Lung microvascular endothelial cell (primary cell): ENCODE measurements at places on chromosomes 16 and 17. TPM values are rescaled to one million over a fixed set of nuclear protein-coding genes. Genes with fewer than 3 reads are reported as not detected.
A peak's percentile ranks its signal among the peaks of the same experiment; 100 is the strongest.

- DNase-seq: peak; percentile 13
Observed at GRCh38 chr16:48394355-48394703, 9.1 kb upstream of the SIAH1 start.

GRCh38 chr17:72970797-72971196, 121.7 kb downstream of the SLC39A11 start:
- no peak for DNase-seq

- DNase-seq: no peak
Observed at GRCh38 chr17:50882851-50883250, 16.7 kb upstream of the TOB1 start.

GRCh38 chr17:44968225-44969143, at the start of gene C1QL1:
Gene C1QL1 (minus strand): TSS chr17:44968303. CDS start chr17:44968048, 255 bp downstream.
- peak; percentile 89 for DNase-seq

DNA sequence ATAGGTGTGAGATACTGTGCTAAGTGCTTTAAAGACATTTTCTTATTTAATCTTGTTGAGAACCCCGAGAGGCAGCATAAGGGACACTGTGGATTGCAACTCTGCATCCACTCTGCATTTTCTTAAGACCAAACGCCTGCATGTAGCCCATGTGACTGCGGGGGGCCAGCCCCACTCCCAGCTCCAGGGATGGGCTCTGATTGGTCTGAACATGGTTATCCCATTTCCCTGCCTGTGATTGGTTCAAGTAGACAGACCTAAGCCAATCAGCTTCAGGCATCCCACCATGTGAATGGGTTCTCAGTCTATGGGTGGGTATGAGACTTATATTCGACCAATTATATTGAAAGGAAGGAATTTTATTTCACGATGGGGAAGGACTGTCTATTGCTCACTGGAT, 33.2 kb upstream of the USP7 start:
- no peak for DNase-seq

- DNase-seq: peak; percentile 12
Observed at GRCh38 chr17:57211543-57211942, 44.8 kb upstream of the MSI2 start.

- no peak for DNase-seq
Observed at GRCh38 chr16:22946433-22946832, 132.5 kb downstream of the HS3ST2 start.

DNA sequence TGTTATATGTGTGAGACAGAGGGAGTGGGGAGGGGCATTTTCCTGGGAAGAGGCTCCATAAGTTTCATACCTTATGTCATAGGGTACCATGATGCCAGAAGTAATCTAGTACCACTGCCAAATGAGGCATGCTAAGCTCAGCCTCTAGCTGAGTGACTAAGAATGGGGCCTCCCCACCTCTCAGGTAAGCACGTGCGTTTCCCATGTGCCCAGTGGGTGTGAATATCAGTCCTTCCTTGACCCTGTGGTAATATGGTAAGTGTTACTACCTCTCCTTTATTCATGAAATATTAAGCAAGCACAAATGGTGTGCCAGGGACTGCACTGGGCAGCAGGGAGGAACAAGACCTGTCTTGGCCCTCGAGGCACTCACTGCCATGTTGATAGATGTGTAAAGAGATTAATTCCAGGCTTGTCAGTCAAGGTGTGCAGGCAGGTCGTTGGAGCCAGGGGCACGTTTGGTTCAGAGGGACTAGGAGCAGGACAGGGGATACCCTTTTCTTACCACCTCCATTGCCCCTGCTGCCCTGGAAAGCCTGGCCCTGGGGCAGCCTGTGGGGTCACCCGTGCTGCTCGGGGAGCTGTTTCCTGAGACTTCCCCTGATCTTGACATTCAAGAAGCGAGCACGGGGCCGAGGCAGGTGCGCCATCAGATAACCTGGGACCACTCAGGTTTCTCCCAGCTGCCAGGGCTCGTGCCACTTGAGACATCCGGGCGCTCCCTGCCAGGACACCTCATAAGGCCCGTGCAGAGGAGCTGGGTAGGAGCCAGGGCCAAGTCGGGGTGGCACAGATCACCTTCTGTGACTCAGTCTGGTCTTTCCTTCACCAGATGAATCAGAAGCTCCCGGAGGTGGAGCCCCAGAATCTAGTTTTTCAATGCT, 8.8 kb downstream of the RSAD1 start:
- peak; percentile 46 for DNase-seq

- peak; percentile 67 for DNase-seq
Observed at GRCh38 chr16:31471875-31472708, at the start of gene TGFB1I1. Gene TGFB1I1 (plus strand): TSS chr16:31472152. CDS start chr16:31472189, 37 bp downstream.

DNA sequence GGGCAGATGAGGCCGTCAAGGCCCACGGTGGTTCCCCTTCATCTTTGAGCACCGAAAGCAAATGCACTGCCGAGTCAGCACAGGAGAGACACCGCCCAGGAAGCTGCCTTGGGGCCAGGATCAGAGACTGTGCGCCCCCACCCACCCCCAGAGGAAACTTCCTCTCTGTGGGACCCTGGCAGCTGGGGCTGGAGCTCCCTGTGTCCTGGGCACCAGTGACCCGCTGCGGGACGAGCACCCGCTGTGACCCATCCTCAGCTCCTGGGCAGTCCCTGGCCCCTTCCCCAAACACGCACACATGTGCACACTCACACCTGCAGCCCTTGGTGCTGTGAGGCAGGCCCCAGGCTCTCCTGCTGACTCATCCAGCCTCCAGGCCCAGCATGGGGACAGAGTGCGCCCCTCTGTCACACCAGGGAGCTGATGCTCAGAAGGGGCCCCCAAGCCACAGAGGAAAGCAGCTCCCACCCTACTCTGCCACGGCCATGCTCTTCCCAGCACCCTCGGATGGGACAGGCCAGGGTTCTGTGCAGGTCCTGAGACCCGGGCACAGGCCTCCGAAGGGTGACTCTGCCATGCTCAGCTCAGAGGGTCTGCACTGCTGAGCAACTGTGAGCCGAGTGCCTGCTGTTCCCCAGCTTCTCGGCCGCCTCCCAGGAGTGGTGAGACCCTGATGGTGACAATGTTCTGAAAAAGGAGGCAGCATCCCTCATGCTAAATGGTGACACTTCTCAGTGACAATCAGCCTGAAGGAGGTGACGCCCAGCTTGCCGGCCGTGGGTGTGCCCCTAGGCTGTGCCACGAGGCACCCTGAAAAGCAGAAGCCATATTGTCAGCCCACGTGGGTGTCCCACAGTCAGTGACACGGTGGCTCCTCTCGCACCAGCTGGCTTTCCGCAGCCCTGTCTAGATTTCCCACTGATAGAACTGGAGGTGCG, 3.6 kb downstream of the PIEZO1 start:
- no peak for DNase-seq

DNA sequence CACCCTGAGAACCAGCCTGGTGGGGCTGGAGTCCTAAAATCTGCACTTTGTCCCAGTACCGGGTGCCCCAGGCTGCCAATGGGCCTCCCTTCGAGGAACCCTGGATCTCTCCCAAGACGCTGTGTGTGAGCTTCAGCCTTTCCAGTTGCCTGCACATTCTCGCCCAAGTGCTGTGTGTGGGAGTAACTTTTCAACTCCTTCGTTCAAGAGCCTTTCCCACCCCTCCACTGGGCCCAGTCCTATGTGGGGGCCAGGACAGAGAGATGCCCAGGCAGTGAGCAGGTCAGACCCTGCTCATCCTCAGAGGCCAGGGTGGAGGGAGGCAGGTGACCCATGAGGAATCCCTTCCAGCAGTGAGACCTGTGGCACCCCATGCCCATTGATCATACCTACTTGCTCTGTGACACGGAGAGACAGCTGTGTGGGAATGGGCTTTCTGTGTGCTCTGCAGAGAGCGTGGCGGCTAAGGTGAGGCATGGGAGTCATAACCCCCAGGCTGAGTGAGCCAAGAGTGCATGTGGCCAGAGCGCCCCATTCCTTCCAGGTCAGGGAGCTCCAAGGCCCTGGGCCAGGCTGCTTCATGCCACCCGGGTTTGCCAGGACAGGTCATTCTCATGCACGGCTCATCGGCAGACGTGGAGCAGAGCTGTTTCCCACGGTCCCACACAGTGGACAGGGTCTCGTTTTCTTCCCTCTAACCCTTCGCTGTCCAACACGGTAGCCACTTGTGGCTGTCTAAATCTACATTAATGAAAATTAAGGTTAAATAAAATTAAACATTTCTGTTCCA, 154.4 kb downstream of the CLEC16A start:
- DNase-seq: no peak

DNA sequence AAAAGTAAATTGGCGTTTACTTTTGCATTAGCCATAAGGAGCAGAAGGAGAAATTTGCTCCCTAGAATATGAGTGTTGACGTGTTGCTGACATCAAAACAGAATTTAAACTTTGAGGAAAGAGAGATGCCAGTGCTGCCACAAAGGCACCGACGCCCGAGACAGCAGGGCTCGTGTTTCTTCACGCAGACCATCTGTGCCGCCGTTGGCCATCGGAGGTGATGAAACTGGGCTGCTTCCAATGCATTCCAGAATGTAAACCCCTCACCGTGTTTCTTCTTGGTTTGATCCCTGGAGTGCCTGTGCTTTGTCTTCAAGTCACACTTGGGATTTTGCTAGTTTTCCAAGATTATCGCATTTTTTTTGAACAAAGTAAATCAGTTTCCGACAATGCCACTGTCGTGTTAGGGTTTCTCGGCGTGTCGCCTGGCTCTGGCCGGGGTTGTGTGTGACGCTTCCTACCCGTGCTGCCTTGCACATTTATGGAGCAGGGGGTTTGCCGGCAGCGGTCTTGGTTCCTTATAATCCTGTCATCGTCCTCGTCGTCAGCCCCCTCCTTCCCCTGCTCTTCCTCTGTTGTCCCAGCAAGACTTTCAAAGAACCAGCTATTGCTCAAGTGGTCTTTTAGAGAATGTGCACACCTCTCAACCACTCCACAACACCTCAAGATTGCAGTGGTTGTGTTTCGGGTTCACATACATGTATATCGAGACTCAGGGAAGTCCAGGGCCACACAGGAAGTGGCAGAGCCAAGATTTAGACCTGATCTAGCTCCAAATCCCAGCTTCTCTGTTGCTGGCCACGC, 103.9 kb downstream of the METRNL start:
- no peak for DNase-seq

- DNase-seq: no peak
Observed at GRCh38 chr17:69503711-69504110, 89.2 kb downstream of the MAP2K6 start.

DNA sequence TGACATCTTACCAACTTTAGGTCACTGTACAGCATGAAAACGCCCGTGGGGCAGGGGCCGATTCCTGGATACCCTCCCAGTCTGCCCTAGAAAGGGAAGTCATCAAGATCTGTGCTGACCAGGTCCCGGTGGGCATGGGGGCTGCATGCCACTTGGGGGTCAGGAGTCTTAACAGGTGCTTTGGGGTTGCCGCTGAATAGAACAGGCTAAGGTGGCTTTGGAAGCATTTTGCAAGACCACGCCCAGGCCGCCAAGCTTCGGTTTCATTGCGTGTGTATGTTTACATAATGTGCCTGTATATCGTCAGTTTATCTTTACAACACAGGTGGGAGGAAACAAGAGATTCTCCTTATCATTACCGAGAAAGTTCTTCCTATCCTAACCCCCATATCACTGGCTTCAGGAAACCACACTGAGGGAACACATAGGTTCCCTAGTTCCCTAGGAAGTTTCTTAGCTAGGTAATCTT, 13.3 kb upstream of the USP36 start:
- no peak for DNase-seq

DNA sequence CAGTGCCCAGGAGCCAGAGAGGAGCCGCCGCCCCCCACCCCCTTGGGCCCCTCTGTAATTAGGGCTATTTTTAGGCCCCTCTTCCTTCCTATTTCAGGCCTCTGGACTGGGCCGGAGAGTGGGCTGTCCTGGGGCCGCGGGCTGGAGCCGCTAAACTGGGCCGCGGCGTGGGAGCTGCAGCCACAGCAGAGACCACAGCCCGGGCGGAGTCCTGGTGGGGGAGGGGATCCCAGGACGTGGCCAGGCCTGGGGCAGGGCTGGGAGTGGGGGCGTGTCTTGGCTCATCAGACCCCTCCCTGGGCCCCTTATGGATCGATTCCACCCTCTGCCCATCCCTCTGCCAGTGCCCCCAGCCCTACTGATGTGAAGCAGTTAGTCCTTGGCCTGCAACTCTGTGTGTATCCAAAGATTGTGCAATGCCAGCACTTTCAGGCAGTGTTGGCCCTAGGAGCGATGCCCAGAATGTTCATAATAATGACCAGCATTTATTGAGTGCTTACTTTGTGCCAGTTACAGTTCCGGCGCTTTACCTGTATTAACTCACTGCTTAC, 15.0 kb upstream of the TAC4 start:
- DNase-seq: no peak

DNA sequence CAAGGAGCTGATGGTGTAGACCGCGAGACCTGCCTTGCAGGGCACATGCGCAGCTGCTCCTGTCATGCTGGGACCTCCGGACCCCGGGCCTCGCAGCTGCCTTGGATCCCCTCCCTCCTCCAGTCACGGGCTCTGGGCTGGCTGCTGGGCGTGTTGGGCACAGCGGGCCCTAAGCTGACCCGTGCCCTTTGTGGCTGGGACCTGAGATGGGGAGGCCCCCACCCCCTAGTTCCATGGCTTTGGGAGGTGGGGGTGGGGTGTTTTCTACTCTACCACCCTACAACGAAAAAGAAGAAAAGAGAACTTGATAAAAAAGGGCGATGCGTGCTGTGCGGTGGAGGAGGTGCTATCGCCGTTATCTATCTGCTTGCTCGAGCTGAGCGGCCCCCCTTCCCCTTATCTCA, 14.5 kb downstream of the ZFPM1 start:
- no peak for DNase-seq

- no peak for DNase-seq
Observed at GRCh38 chr17:29615048-29615385, 7.7 kb downstream of the CORO6 start.

DNA sequence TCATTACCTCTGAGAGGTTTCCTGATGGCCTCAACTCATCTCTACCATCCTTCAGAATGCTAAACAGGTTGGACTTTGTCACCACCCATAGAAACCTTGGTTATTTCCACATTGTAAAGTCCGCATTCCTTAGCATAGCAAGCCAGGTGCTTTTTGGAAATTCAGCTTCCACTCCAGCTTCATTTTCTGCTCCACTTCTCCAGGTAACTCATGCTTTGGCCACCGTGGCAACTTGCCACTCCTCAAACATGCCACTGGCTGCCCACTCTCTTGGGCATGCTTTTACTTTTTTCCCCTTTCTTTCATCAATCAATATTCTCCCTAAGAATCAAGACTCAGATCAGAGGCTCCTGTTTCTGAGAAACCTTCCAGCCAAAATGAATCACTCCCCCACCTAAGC, 203.3 kb downstream of the CA10 start:
- no peak for DNase-seq

GRCh38 chr16:73020409-73020884, 27.5 kb downstream of the ZFHX3 start:
- DNase-seq: peak; percentile 92

GRCh38 chr17:79947351-79948031, 88.2 kb downstream of the TBC1D16 start:
- DNase-seq: peak; percentile 24

GRCh38 chr17:75504347-75505151, 10.8 kb downstream of the CASKIN2 start:
- no peak for DNase-seq

- no peak for DNase-seq
Observed at GRCh38 chr17:41824086-41824485, 11.3 kb downstream of the FKBP10 start.

CDR2 gene
- total RNA-seq: 23.1 and 29.4 TPM in 2 replicates

KRT36 gene
- total RNA-seq: not detected in 2 replicates

TMC7 gene
- 2.8 and 3.6 TPM in 2 replicates for total RNA-seq

TUBB3 gene
- total RNA-seq: 33.5 and 122 TPM in 2 replicates

KCNJ12 gene
- 0.44 TPM in 1 of 2 replicates, not detected in the other for total RNA-seq

TERB1 gene
- total RNA-seq: under 0.01 TPM in 1 of 2 replicates, not detected in the other

PRSS27 gene
- under 0.01 and 0.20 TPM in 2 replicates for total RNA-seq

ADAM11 gene
- under 0.01 TPM in 2 replicates for total RNA-seq

CDRT4 gene
- total RNA-seq: 0.87 and 2.0 TPM in 2 replicates

KAT2A gene
- 3.3 and 6.7 TPM in 2 replicates for total RNA-seq

ERN2 gene
- total RNA-seq: not detected in 2 replicates

OR1A1 gene
- total RNA-seq: not detected in 2 replicates
